ENCODE measurements at places on chromosomes 11 and 22.

GRCh38 chr11:115215694-115216617, 288.3 kb downstream of the CADM1 start:
- H3K4me1 ChIP-seq: no peaks in the 10 kb centered on the region
- H3K27ac ChIP-seq: no peak overlapping the region
- no peak for DNase-seq
- H3K36me3 ChIP-seq: no peaks in the 10 kb centered on the region

DNA sequence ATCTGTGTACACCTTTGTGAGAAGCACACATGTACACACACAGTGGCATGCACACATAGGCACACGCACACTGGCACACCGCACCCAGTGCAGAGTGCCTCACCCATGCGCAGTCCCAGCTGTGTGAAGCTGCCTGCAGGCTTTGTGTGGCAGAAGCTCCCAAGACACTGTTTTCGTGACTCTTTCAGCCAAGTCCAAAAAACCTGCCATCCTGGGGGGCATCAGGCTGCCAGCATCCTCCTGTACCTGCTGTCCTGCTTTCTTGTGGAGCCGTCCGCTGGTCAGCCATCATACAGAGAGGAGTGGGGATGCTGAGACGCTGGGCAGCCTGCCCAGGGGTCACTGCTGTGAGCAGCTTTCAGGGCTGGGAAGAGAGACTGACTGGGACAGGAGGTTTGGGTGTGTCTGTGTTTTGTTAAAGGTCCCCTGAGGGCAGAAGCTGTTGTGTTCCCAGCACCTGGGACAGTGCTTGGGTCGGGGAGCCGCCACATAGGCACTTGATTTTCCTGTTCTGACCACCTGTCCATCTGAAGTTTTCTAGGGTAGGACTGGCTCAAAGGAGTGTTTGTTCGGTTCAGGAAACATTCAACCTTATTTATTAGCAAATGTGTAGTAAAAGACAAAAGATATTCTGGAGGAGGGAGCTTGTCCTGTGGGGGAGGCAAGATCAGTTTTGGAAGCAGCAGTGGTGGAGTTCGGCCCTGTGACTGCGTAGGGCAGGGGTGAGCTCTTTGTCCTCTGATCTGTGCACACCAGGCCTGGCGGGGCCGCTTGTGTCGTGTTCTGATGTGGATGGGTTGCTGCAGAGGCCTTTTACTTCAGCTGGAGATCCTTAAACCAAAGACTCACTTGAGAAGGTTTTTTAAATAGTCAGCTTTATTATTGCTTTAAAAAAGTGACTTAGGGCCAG, 29.7 kb downstream of the AP2A2 start:
- no peak overlapping the region for H3K4me3 ChIP-seq
- peak; percentile 58 for DNase-seq
- no peaks in the 10 kb centered on the region for H3K27me3 ChIP-seq
- peaks cover 15% of the 10 kb centered on the region for H3K36me3 ChIP-seq

GRCh38 chr11:26688701-26689100, 33.2 kb downstream of the SLC5A12 start:
- no peak overlapping the region for H3K4me3 ChIP-seq
- no peak overlapping the region for H3K27ac ChIP-seq
- no peaks in the 10 kb centered on the region for H3K4me1 ChIP-seq
- DNase-seq: no peak

DNA sequence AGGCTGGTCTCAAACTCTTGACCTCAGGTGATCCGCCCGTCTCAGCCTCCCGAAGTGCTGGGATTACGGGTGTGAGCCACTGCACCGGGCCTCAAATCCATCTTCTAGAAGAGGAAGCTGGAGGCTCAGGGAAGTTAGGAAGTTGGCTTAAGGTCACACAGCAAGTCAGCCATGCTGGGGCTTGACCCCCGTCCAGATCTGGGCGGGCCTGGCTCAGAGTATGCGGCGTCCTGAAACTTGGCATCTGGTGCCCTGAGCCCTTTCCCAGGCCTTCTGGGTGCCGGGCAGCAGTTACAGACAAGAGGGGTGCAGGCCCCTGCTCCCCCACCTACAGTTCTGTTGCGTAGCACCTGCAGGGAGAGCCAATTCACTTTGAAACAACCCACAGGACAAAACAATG, 11.2 kb downstream of the MPPED1 start:
- no peak overlapping the region for H3K27ac ChIP-seq
- H3K4me3 ChIP-seq: no peak overlapping the region
- no peak for DNase-seq
- no peaks in the 10 kb centered on the region for H3K27me3 ChIP-seq
- H3K36me3 ChIP-seq: no peaks in the 10 kb centered on the region

GRCh38 chr11:27968461-27968860, 139.5 kb downstream of the KIF18A start:
- H3K27me3 ChIP-seq: no peaks in the 10 kb centered on the region
- DNase-seq: no peak

- no peaks in the 10 kb centered on the region for H3K4me1 ChIP-seq
- H3K4me3 ChIP-seq: no peak overlapping the region
- DNase-seq: no peak
- peaks cover 40% of the 10 kb centered on the region for H3K27me3 ChIP-seq
These were observed 17.4 kb downstream of the SCN4B start for GRCh38 chr11:118135051-118135795.

DNA sequence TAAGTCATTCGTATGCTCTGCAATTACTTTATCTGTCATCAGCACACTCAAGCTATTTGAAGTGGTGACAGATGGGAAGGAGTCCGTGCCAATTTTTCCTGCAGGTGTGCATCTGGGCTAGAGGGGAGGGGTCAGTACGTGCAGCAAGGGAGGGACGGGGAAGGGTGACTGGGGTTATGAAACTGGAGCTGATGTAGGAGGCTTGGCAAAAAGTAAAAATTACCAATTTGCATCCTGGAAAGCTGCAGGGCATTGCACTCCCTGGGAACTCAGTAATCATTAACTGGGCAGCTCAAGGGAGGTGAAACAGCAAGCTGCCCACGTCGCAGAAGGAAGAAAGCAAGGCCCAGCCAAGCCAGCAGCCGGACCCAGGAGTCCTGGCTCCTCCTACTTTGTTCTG, 87.1 kb upstream of the TMEM45B start:
- peaks cover 27% of the 10 kb centered on the region for H3K27me3 ChIP-seq
- no peak overlapping the region for H3K4me3 ChIP-seq
- DNase-seq: no peak

GRCh38 chr11:98630736-98631135, 390.0 kb upstream of the CNTN5 start:
- no peaks in the 10 kb centered on the region for H3K4me1 ChIP-seq
- no peak overlapping the region for H3K4me3 ChIP-seq
- no peak overlapping the region for H3K27ac ChIP-seq

DNA sequence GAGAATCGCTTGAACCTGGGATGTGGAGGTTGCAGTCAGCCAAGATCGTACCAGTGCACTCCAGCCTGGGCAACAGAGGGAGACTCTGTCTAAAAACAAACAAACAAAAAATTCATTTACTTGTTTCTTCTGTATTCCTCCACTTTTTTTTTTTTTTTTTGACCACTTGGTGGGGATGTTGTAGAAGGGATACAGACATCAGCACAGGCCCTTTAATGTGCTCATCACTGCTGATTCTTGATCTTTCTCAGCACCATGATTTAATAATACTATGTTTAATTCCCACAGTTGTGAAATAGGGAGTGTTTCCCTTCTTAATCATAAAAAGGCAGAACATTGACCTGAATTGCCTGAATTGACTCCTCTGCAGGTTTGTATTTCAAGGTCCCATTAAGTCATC, 4.5 kb downstream of the TTC9C start:
- H3K4me1 ChIP-seq: peaks cover 6% of the 10 kb centered on the region
- H3K4me3 ChIP-seq: no peak overlapping the region
- H3K27me3 ChIP-seq: no peaks in the 10 kb centered on the region
- no peak for DNase-seq
- H3K27ac ChIP-seq: no peak overlapping the region
- peaks cover 12% of the 10 kb centered on the region for H3K36me3 ChIP-seq

DNA sequence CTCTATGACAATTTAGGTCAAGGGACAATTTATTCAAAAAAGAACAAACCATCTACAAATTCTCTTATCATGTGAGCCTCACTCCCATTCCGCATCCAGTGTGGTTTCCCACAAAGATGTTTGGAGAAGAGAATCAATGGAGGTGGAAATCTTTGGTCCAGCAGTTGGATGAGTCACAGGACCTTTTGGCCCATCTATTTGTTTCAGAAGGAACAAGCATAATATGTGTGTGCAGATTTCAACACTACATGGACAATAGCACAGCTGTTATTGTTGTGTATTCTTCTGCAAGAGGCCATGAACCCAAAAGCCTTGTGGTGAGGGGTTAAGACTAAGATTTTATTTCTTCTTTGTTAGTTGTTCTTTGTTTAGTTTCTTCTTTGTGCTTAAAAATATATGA, 61.6 kb downstream of the OR10A6 start:
- H3K27me3 ChIP-seq: no peaks in the 10 kb centered on the region
- H3K4me3 ChIP-seq: no peak overlapping the region
- no peaks in the 10 kb centered on the region for H3K4me1 ChIP-seq
- no peak for DNase-seq

DNA sequence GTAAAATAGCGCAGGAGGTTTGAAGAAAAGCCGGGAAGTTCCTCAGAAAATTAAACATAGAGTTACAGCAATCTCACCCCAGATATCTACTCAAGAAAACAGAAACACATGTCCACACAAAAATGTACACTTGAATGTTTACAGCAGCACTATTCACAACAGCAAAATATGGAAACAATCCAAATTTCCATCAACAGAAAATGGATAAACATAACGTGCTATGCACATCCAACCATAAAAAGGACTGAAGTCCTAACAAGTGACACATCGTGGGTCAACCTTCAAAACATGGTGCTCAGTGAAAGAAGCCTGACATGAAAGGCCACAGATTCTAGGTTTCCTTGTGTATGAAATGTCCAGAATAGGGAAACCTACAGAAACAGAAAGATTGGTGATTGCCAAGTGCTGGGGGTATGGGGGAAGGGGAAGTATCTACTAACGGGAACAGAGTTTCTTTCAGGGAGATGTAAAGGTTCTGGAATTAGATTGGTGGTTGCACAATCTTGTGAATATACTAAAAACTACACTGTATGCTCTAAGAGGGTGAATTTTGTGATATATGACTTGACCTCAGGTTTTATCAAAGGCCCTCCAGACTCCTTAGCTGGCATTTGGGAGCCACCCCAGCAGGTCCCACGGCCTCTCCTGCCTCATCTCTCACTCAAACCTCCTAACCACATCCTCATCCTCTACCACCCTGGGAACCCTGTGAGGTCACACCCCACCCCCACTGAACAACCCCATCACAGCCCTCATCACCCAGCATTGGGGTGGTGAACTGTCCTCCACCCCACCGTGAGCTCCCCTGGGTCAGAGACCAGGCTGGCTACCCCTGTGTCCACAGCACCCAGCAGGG, 69.2 kb upstream of the PRR5 start:
- H3K4me3 ChIP-seq: no peak overlapping the region
- no peak overlapping the region for H3K27ac ChIP-seq
- H3K27me3 ChIP-seq: no peaks in the 10 kb centered on the region
- no peaks in the 10 kb centered on the region for H3K4me1 ChIP-seq
- H3K36me3 ChIP-seq: no peaks in the 10 kb centered on the region
- DNase-seq: no peak

GRCh38 chr11:87536016-87536415, 498.3 kb downstream of the TMEM135 start:
- H3K4me1 ChIP-seq: no peaks in the 10 kb centered on the region
- no peaks in the 10 kb centered on the region for H3K36me3 ChIP-seq
- no peak for DNase-seq
- no peaks in the 10 kb centered on the region for H3K27me3 ChIP-seq
- H3K4me3 ChIP-seq: no peak overlapping the region

DNA sequence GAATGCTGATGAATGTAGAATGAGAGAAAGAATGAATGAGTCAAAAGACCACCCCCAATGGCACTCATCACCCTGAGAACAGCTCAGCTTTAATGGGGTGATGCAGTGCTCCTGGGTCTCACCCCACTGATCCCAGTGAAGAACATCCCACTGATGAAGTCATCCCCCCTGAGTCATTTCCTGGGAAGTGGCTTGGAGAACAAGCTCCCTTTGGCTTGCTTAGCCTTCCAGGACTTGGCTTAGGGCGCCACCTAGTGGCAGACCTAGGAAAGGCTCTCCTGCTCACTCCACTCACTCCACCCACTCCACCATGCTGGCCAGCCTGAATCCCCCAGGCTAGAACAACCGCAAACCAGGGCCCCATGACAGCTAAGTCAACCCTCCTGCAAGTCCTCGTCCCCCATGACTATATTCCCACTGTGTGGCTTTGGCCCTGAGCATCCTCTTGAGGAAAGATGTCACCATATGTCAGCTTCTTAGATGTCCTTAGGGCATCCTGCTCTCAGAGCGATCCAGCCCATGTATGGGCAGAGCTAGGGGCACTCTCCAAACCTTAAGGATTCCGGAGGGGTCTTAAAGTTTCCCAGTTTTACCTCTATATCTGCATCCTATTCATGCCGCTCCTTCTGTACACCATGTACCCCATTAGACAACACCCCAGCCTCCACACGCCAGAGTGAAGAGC, 17.8 kb upstream of the TMPRSS13 start:
- peak; percentile 85 for DNase-seq
- H3K4me3 ChIP-seq: no peak overlapping the region
- no peaks in the 10 kb centered on the region for H3K36me3 ChIP-seq
- H3K27ac ChIP-seq: no peak overlapping the region

DNA sequence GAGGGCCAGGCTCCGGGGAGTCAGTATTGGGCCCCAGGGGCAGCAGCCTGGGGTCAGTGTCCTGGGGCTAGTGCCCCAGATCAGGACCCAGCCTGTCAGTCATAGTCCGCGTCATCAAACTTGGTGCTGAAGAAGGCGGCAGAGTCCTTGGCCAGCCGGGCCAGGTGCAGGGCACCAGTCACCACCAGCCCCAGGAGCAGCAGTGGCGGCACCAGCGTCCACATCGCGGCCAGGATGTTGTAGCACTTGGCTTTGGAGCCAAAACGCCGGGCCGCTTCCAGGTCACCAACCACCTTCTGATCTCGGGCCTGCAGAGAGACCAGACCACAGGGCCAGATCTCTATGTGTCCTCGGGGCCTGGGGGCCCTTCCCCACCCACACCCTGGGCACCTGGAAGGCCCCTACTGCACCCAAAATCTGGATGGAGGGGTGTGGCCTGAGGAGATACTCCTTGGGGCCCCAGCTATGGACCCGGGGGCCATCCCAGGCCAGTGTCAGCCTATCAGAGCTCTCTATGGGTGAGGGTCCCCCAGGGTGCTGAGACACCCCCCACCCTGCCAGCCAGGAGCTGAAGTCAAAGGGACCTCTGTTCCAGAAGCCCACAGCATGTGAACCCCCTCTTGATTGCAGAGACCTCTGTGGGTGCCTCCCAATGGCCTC, 790 bp downstream of the IFITM5 start:
- H3K27ac ChIP-seq: no peak overlapping the region
- H3K4me3 ChIP-seq: no peak overlapping the region
- DNase-seq: no peak
- H3K27me3 ChIP-seq: no peaks in the 10 kb centered on the region

GRCh38 chr22:33389936-33390335, 331.8 kb upstream of the SYN3 start:
- H3K27me3 ChIP-seq: no peaks in the 10 kb centered on the region
- no peak overlapping the region for H3K4me3 ChIP-seq
- H3K4me1 ChIP-seq: no peaks in the 10 kb centered on the region
- no peak overlapping the region for H3K27ac ChIP-seq
- H3K36me3 ChIP-seq: no peaks in the 10 kb centered on the region
